ENCODE measurements at places on chromosomes 3 and 15.

- no peak for DNase-seq
These were observed 19.4 kb downstream of the TMEM41A start for GRCh38 chr3:185479373-185479945.

DNA sequence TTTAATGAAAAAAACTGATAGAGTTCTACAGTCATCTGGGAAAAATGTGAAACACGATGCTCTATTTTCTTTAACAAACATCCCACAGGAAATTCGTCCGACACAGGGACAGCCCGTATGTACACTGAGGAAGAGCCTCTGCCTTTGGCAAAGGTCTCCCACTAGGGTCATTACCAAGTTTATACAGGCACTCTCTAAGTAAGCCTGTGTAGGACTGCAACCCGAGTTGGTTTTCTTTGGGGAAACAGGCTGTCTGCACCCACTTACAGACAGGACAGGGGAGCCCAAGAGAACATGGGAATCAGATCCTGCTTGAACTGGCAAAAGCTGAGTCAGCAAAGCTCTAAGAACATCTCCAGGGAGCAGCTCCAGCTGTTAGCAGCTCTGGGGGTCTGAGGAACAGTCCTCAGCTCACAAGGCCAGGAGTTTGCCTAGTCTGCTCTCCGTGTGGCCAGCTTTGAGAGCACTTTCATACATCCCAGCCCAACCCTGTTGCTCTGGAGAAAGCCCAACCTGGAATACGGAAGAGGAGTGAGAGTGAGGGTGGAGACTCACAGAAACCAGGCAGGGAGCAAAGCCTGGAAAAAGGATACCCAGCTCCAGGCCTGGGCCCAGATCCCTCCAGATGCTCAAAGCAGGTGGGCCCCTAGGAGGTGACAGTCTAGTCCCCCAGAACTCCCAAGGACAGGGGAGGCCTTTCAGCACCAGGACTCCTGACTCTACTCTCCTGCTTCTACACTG lies 1.9 kb downstream of the TBC1D2B start:
- DNase-seq, result no peak

- no peak for DNase-seq
These were observed 98.4 kb downstream of the FLNB start for GRCh38 chr3:58106640-58107039.

- no peak for DNase-seq
These were observed 37.2 kb upstream of the CSPG4 start for GRCh38 chr15:75749820-75750219.

- no peak for DNase-seq
These were observed 27.0 kb upstream of the IREB2 start for GRCh38 chr15:78411061-78411460.

DNA sequence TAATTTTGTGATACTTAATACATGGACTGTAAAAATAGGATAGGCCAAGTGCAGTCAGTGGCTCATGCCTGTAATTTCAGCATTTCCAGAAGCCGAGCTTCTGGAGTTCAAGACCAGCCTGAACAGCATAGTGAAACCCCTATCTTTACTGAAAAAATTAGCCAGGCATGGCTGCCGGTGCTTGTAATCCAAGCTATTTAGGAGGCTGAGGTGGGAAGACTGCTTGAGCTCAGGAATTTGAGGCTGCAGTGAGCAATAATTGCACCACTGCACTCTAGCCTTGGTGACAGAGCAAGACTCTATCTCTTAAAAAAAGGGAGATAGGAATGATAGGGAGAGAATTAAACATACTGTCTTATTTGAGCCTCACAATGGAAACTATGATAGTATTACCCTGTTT lies 51.0 kb downstream of the GMPS start:
- DNase-seq, result no peak

DNA sequence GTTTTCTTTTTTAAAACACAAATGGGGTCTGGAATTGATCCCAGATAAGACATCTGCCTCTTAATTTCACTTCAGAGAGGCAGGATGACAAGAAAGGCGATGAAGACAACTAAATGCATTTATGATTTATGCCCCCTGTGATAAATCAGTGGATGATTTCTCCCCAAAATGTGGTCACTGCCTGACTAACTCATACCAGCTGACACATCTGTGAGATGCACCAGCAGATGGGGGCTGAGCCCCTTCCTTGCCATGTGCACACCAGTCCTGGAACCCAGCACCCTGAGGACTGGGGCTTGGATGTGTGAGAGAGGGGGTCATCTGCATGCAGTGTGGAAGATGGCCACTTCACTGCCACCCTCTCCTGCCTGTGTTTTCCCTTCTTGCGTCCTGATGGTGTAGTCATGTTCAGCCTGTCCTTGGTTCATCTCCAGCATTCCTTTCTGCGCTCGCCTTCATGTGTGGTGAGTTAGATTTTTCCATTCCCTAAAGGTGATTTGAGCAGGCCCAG lies 264.3 kb downstream of the LRTM1 start:
- no peak for DNase-seq

DNA sequence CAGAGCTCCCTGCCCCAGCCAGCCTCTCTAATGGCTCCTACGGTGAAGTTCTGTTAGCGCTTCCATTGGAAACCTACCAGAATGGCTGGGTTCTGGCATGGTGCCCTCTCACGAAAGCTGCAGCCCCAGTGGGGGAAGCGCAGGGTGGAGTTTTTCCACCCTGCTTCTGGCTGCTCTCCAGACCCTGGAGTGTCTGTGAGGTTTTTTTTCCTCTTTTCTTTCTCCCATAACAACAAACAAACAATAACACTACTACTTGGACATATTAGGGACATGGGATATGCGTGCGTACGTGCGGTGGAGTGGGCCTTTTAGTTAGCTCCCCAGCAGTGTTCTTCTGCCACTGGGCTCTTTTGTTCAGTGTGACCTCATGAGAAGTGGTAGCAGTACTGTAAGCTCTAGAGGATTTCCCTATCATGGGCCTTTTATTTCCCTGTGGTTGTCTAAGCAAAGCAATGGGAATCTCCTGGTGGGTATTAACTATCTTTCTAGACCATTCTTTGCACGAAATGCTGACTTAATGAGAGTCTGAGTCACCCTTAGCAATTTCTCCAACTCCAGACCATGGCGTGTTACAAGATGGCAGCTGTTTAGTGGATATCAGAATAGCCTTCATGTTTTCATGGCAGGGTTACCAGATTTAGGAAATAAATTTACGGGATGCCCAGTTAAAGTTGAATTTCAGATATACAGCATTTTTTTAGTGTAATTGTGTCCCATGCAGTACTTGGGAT lies 161.9 kb downstream of the FNDC3B start:
- no peak for DNase-seq
